ENCODE measurements at places on chromosomes 6 and 20.

GRCh38 chr6:12528581-12529363 is 187.8 kb upstream of the PHACTR1 start:
- DNase-seq = no peak

GRCh38 chr20:34834459-34834893 is 9.0 kb upstream of the NCOA6 start:
- no peak for DNase-seq

- no peak for DNase-seq
Measured at GRCh38 chr20:63411151-63411897, 50.2 kb upstream of the CHRNA4 start.

- DNase-seq = no peak
Measured at GRCh38 chr6:138038142-138038870, 68.9 kb downstream of the PERP start.

DNA sequence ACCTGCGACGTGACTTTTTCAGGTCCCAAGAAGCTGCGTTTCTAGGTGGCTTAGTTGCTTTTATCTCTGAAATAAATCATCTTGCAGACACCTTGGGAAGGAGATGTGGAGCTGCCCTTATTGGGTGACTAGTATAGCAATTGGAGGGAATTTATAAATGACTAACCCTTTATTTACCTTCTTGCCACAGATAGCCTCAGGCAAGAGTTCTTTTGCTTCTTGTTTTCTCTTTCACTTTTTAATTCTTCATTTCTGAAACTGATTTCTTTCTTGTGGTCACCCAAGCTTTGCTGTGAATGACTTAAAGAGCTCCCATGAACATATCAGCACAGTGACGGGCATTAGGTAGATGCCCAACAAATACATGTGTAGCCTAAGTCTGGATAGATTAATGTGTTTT is 3.0 kb downstream of the ADGRF4 start:
- no peak for DNase-seq

GRCh38 chr20:34127792-34128191 is 15.7 kb upstream of the EIF2S2 start:
- DNase-seq = no peak

DNA sequence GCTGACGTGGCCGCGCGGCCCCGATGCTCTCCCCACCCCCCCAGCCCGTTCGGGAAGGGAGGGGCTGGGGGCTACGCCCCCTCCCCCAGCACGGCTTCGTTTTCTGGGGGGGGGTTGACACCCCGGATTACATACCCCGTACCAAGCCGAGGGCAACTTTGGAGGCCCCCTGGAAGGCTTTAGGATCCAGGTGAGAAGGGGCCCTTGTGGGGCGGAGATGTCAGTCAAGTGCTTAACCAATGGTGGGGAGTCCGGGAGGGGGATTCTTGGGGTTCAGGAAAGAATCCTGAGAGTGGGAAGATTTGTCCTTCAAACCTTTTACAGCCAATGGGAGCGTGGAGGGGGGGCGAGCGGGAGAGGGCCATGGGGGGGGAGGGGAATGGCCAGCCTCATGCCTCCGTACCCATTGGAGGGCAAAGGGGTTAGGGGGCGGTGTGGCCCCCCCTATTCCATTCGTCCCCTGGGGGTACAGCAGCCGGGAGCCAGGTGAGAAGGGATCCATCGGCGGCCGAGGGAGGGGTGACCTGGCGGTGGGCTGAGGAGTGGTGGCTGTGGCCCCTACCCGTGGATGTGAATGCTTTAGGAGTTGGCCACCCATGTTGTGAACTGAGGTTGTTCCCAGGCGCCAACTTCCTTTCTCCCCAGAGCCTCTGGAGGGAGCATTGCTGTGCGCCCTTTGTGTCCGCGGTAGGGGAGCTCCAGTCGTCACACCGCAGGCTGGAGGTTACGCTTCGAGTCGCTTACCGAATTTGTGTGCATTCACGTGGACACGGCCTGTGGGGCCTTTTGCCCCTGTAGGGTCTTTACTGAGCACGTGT is 682 bp downstream of the BRD2 start:
- DNase-seq = no peak

- no peak for DNase-seq
Measured at GRCh38 chr6:48563433-48563832, 452.4 kb upstream of the PTCHD4 start.

DNA sequence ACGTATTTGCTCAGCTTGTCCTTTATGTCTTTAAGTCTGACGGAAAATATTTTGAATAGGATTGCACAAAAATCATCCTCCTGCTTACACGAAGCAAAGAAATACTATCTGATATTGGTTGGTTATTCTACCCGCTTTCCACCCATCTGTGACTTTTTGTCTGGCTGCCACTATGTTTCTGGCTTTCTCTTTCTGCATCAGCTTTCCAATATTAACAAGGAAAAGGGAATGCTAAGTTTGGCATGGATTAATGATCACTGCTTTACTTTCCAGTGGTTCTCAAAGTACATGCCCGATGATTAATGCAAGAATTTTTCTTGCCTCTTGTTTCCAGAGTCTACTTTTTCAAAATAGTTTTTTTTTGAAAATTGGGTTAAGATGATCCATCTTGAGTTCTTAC is 57.0 kb downstream of the RNF144B start:
- DNase-seq = no peak

GRCh38 chr6:72042088-72042487 is 155.7 kb downstream of the RIMS1 start:
- DNase-seq = no peak

GRCh38 chr6:16139556-16139955 is 10.7 kb downstream of the MYLIP start:
- no peak for DNase-seq

GRCh38 chr6:33049323-33050013 is 24.0 kb downstream of the HLA-DPA1 start:
- no peak for DNase-seq

DNA sequence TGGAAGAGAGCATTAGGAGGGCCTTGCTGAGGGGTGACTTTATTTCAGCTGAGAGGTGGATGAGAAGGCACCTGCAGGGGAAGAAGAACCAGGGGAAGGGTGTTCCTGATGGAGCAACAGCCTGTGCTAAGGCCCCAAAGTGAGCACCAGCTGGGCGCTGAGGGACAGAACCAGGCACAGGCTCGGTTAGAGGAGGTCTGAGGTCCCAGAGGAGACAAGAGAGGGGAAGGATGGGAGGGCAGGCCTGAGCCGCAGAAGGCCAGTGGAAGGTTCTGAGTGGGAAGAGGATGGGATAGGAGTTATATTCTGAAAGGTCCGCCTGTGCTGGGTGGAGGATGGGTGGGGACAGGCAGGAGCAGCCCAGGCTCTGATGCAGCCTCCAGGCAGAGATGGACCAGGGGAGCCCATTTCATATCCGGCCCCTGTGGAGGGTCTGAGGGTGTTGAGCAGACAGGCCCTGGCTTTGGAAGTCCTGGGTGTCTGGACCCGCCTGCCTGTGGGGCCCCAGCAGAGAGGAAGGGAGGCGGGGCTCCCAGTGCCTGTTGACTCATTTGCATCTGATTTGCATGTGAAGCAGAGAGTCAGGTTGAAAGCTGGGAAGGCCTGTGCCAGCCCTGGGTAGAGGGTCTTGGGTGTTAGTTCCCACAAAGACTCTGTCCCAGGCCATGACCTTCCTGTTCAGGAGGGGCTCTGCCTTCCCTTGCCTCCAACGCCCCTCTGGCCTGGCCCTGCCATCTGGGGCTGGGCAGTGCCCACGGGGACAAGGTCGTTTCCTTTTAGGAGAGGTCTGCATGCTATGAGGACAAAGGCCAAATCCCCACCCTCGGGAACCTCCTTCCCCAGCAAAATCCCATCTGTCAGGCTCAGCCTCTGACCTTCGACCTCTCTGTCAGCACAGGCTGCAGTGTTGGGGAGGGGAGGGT is 10.6 kb upstream of the FAM110A start:
- DNase-seq = no peak

DNA sequence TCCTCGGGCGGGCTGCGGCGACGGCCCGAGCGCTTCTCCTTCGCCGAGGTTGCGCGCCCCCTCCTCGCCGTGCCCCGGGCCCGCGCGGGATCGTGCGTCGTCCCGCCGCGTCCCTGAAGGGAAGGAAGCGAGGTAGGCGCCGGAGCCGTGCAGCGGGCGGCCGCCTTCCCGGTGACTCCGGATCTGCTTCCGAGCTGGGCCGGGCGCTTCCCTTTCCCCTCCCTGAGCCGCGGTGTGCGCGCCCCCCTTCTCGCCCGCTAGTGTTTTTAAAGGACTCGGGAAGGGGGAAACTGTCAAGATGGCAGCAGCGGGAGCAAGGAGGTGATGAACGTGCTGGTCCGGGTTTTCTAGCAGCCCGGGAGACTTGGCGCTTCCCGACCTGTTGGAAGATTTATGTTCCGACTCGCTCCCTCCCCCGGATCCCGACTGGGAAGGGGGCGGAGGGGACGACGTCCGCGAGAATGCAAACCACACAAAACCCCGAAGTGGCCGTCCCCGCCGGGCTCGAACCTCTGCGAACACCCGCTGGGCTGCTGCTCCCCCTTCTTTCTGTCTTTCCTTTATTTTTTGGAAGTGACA is 744 bp upstream of the FOXO3 start:
- DNase-seq = no peak

DNA sequence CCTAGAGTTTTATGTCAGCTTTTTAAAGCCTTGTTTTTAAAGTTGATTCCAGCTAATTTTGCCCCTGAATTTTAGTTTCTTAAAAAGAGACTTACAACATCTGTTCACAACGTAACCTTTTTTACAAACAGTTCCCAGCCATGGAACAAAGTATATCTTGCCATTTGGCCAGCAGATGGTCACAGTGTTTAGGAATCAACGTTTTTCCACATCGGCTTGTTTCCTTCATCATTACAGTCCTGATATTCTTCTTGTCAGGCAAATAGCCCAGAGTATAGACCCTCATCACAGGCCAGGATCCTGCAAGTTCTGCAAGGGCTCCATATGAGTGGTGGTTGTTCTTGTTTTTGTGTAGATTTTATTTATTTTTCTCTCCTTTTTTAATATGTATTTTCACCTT is 341.7 kb upstream of the HTR1E start:
- DNase-seq = no peak

GRCh38 chr6:91029211-91029610 is 442.3 kb upstream of the MAP3K7 start:
- no peak for DNase-seq

DNA sequence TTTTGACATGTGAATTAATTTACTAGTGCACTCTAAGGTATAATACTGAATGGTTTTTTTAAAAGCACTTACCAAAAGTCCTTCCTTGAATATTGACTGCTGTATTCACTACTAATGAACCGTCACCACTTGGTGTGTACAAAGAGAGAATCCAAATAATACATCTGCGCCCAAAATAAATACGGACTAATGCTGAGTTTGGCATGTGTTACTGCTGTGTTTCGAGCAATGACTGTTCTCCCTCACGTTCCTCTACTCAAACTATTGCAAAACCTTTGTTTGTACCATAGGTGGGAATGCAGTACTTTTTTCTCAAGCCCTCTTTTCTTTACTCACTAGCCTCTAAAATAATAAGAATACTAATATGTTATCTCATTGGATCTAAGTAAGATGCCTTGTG is 305.5 kb downstream of the QKI start:
- no peak for DNase-seq

DNA sequence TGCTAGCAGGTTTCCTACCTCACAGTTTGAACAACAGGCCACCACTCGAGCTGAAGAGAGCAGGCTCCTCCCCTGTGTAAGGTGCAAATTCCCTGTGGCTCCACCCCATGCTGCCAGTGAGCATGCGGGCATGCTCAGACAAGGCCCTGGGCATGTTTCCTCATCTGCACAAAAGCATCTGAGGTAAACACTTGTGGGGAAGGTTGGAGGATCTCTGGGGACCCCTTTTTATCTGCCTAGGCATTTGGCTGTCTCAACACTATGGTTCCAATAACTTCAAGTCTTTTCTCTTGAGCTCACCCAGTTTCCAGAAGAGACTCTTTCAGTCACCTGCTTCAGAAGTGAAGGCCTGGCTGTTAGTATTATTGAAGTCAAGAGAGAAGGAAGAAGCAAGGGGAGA is 9.4 kb downstream of the C6orf58 start:
- no peak for DNase-seq

DNA sequence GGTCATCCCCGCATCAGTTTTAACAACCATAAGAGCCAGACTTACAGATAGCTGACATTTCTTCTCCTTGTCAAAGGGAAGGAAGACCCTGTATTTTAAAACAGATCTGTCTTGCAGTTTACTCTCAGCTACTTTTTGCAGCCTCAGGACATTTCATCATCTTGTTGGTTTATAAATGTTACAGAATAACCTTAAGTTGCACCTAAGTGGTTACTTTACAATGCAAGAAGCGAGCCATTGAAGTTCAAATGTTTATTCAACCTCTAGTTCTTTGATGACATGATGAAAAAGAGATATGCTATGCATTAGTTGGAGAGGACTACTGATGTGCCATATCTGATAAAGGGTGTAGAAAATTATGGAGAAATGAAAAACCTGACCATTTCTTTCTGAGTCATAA is 187.9 kb upstream of the COL21A1 start:
- no peak for DNase-seq

GRCh38 chr20:50555662-50556061 is 45.5 kb downstream of the PTPN1 start:
- DNase-seq = no peak

GRCh38 chr6:136798044-136798443 is 5.8 kb upstream of the MAP3K5 start:
- no peak for DNase-seq

DNA sequence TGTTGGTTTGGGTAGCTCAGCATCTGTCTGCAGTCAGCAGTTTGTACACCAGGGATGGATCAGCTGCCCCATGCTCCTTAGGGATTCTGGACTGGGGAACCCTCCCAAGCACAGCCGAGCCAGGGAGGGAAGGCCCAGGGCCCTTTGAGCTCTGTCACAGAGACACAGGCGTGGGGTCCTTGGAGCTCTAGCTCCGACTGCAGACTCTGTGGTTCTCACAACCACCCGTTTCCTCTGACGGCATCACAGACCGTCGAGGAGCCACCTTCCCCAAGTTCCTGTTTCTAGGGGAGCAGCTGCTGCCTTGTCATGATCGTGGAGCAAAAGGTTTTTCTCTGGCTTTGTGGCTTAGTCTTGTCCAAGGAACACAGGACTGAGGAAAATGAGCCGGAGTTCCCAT is at the start of gene SLA2:
Gene SLA2 (minus strand): TSS at position 199 of the 400 bp plus-strand sequence. CDS start 4,861 bp downstream, outside the sequence.
- DNase-seq = no peak

- DNase-seq = no peak
Measured at GRCh38 chr6:102389994-102390393, 996.5 kb downstream of the GRIK2 start.

DNA sequence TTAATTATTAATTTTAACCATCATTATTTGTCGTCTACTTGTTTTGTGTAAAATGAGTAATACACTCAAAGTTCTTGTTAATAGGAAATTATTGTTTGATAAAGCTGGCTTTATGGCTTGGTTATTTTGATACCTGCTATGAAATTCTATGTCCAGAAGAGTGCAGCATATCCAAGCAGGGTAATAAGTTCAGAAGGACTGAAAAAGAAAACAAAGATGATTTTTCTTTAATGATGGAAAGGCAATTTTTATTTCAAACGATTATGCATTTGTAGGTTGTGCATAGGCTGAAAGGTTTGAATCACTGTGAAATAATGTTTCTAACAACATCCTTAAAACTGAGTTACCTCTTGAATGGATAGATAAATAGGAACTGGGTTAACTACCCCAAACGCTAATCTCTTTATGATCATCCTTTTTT is 1.4 kb upstream of the MAN1A1 start:
- no peak for DNase-seq

GRCh38 chr6:124962639-124963415 is 590 bp downstream of the RNF217 start:
- no peak for DNase-seq

GRCh38 chr20:41692479-41693135 is 74.4 kb upstream of the CHD6 start:
- DNase-seq = no peak
